CD4-positive, alpha-beta T cell treated with Interleukin-12 subunit alpha and Interleukin-12 subunit beta, for 1 hour (primary cell): ENCODE measurements at places on chromosomes 7 and 10.

DNA sequence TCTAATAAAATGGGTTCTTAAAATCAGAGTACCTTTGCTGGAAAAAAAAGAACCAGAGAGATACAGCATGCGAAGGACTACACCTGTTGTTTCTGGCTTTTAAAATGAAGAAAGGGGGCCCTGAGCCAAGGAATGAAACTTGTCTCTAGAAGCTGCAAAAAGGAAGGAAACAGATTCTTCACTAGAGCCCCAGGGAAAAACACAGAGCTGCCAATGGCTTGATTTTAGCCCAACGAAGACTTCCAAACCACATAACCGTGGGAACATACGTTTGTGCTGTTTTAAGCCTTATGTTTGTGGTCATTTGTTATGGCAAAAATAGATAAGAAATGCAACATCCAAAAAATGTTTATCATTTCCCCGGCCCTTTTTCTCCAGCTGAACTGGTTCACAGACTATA lies 780.0 kb downstream of the SORCS1 start:
- no peak for DNase-seq

GRCh38 chr7:152588350-152588749 lies 87.6 kb downstream of the XRCC2 start:
- DNase-seq: no peak

- peak; percentile 60 for DNase-seq
Measured at GRCh38 chr10:101843032-101844021, at the start of gene KCNIP2. TSS of gene KCNIP2 (minus strand) at chr10:101843800. CDS start at chr10:101843568, 232 bp downstream.

GRCh38 chr10:1089017-1089689 lies 33.0 kb downstream of the WDR37 start:
- DNase-seq: no peak

DNA sequence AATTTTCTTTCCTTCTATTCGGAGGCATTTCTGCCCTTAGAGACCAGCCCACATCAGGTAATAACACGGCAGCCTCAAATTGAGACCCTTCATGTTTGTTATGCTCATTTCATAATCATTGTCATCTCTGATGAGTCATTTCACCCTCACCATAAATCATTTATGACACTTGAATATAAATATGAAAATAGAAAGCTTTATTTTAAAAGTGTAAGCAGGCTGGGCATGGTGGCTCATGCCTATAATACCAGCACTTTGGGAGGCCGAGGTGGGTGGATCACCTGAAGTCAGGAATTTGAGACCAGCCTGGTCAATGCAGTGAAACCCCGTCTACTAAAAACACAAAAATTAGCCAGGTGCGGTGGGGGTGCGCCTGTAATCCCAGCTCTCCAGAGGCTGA lies 57.4 kb upstream of the EGFR start:
- no peak for DNase-seq

DNA sequence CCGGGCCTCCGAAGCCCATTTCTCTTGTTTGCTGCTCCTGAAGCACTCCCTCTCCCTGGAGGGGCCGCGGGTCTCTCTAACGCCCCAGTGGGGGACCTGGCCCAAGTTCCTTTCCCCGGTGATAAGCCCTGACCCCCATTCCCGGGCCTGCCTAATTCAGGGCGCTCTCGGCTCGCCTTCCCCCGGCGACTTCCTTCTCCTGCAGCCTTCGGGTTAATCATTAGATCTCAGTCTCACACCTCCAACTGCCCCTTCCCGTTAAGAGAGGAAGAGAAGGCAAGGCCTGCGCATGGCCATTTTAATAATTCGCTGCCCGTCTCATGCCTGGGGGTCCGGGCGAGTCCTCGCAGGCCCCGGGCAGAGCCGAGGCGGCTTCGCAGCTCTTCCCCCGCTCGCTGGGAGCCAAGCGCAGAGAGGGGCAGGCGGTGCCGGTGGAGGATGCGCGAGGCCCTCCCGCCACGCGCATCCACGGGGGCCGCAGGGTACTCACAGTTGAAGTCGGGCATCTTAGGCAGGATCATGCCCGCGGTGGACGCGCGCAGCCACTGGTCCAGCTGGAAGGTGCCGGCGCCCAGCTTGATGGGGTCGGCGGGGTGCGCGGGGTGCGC lies 1.2 kb downstream of the MNX1 start:
- no peak for DNase-seq

GRCh38 chr10:99235658-99236626 lies at the start of gene HPSE2:
TSS of gene HPSE2 (minus strand) at chr10:99235852.
- DNase-seq: no peak

DNA sequence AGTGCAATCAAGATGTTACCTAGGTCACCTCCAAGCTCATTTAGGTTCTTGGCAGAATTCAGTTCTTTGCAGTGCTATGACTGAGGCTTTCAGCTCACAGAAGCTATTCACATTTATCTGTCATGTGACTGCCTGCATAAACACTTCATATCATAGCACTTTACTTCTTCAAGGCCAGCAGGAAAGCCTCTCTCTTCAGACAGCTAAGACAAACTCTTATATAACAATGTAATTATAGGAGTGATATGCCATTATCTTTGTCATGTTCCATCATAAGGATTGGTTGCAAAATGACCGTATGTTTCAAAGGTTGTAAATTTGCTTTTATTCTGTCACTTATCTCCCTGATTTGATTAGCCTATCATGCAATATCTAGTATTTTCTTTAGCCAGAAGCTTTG lies 78.8 kb upstream of the TMEM196 start:
- DNase-seq: no peak

DNA sequence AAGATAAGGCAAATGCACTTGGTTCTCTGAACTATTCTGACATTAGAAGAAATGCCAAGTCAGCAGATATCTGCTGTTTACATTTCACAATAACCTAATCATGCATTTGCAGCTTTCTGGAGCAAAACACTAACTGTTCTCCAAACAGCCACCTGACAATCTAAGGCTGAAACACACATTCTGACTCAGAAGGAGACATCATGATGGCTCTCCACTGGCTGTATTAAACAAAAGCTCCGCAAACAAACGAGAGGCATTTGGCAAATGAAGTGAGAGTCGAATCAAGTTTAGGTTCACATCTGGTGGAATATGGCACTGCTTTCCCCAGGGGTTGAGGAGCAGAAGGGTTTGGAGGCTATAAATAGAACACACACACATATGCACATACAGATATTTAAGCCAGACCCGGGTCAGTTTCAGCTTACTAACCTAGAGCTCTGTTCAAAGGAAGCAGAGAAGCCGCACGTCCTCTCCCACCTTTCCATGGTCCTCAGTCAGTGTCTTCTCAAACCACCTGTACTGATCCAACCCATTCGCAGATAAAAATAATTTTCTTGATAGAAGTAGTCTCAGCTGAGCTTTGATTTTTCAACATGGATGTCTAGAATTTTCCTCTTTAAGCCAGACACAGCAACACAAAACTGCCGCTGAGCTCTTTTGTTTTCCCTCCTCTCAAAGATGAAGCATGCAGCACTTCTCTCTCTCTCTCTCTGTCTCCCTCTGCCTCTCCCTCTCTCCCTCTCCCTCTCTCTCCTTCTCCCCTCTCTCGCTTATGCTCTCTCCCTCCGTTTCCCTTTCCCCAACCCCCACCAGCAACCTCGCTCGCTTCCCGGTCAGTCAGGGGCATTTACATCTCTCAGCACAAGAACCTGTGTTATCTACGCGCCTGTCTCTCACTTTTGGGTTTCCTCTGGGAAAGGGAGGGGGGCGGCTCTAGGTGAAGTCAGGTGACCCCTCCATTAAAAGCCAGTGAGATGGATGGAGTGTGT lies 682.8 kb downstream of the MAGI2 start:
- DNase-seq: no peak

DNA sequence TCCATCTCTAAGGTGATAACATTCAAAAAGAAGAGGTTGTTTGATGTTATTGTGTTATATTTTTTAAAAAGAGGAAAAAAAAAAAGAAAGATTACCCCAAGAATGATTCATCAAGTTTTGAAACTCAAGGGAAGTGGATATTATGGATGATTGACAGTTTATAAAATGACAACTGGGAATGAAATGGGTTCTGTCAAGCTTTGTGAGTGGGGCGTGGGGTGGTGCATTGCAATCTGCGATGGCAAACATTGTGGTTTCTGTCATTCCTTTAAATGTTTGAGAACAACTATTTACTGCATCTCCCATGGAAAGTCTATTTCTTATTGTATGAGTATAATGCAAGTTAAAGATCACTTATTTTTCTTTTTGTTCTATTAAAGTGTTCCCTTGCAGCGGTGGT lies 297.0 kb downstream of the CCDC3 start:
- no peak for DNase-seq

DNA sequence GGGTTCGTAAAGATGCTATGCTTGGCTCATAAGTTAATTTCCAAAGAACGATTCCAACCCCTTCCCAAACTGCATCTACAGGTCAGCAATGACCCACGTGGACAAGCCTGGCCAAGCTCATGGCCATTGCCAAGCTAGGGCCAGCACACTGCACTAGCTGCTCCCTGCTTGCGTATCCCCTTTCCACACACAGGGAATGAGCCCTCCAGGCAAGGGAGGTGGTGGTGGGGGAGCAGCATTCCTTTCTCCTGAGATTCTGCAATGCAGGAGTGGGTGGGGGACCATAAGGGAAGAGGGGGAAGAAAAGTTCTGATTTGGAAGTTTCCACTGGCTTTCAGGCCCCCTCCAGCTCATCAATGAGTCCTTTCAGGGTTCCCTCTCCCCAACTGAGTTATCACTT lies 56.0 kb downstream of the SH3PXD2A start:
- DNase-seq: no peak

GRCh38 chr7:4461531-4461930 lies 220.6 kb upstream of the FOXK1 start:
- DNase-seq: no peak

GRCh38 chr10:91567815-91568214 lies 65.1 kb downstream of the PPP1R3C start:
- DNase-seq: no peak

GRCh38 chr7:48158404-48158803 lies 12.9 kb upstream of the ABCA13 start:
- DNase-seq: no peak

DNA sequence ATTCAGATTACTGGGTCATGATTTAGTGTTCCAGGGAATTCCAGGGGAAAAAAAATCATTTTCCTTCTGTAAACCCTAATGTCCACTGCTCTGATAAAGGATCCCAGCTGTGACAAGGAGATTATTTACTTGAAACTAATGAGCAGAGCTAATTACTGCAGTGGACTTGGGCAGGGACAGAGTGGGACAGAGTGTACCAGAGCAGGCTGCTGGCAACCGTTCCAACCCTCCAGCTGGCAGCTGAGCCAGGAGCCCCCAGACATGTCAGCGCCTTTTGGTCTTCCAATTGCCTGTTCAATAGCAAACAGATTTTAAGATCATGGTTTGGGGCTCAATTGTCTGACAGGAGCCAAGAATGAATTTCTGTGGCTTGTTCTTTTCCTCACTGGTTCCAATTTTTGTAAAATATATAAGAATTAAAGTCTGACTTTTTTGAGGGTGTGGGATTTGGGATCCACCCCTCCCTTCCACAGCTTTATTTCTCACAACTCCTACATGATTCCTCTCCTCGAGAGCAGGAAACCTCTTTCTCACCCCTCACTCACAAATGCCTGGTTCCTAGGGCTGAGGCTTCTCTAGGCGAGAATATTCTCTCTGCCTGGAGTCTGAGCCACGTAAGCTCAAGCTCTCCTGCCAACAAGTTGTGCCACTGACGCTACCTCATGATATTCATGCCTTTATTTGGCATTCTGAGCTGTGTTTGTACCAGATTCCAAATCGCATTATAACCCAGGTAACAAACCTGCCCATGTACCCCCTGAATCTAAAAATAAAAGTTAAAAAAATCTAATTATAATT lies 20.6 kb upstream of the FAM180A start:
- no peak for DNase-seq

GRCh38 chr7:69878591-69878990 lies 280.3 kb downstream of the AUTS2 start:
- no peak for DNase-seq

DNA sequence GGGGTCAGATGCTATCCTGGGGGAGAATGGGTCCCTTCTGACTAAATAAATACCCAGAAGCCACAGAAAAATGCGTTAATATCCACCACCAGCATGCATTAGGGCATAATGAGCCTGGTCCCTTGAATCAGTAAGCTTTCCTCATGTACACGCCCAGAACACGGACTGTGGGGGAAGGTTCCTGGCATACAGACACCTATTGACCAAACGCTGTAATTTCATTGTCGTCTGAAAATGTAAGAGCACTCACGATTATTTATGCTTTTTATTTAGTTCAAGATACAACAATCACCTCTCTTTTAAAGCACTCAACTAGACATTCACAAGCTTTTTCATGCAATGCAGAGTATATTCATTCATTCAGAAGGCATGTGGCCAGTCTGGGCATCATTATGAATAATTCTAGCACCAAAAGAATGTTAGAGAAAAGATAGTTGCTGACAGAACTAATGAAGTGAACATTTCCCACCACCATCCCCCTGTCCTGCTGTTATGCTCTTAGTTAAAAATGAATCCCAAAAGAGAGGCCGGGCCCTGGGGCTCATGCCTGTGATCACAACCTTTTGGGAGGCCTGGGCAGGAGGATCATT lies 101.0 kb downstream of the SVIL start:
- DNase-seq: no peak

DNA sequence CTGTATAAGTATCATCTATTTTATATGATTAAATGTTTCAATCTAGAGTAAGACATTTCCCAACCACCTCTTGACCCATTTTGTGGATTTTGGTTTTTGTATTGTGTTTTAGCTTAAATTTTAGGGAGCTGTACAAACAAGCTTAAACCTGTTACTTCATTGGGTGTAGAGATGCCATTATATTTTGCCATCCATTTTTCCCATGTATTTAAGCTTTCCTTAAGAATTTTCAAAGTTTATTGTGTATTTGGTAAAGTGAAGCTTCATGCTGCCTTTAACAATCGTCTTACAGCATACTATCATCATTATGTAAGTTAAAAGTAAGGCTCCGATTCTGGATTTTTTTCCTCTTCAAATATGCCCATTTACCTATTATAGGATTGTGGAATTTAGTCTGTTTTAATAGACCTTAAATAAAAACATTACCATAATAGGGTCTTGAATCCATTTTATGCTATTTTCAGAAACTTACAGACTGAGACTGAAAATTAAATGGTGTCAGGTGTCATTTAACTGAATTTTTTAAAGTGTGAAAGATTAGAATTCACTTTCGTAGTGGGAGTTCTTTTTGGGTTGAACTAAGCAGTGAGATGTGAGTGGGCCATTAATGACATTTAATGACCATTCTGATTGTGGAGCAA lies 2.2 kb downstream of the KMT2E start:
- no peak for DNase-seq

DNA sequence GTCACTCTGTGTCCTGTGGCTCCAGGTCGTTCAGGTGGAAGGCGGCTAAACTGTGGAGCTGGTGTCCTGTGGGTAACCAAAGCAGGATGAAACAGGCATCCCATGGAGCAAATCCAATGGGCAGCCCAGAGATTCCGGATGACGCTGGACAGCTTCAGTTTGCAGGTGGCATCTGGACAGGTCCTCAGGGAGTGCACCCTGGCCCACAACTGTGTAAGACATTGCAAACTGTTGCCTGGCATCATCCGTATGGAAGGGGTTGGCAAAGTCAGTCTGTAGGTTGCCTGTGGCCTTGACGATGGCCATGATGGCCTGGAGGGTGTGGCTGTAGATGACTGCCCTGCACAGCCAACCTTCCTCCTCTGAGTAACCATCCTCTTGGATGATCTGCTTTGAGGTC lies 35.5 kb downstream of the RPS24 start:
- no peak for DNase-seq
